ENCODE measurements at places on chromosomes 13 and 19. TPM values are rescaled to one million over a fixed set of nuclear protein-coding genes. Genes with fewer than 3 reads are reported as not detected.

Gene CEACAM18
- not detected for total RNA-seq

Gene KIR2DL4
- total RNA-seq = not detected

Gene LMTK3
- total RNA-seq = 10.6 TPM

Gene ZNF625
- 29.3 TPM for total RNA-seq

Gene MED25
- 14.3 TPM for total RNA-seq

Gene PGLYRP2
- total RNA-seq = not detected

Gene RASGRP4
- total RNA-seq = under 0.01 TPM

Gene CALR3
- not detected for total RNA-seq

Gene ZNF681
- 21.6 TPM for total RNA-seq

Gene ZNF568
- 49.7 TPM for total RNA-seq

Gene SOHLH2
- 4.9 TPM for total RNA-seq

DNA sequence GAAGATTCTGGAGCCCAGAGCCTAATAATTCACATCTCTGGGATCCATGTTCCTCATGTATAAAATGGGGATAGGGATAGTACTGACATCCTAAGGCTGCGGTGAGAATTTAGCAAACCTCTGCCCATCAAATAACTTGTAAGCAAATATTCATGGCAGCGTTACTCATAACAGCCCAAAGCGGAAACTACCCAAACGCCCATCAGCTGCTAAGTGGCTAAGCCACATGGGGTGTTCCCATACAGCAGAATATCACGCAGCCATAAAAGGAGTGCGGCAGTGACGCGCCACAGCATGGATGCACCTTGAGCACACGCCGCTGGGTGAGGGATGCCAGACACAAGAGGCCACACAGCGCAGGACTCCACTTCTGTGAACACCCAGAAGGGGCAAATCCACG lies 19.7 kb downstream of the VRK3 start:
- DNase-seq = no peak

DNA sequence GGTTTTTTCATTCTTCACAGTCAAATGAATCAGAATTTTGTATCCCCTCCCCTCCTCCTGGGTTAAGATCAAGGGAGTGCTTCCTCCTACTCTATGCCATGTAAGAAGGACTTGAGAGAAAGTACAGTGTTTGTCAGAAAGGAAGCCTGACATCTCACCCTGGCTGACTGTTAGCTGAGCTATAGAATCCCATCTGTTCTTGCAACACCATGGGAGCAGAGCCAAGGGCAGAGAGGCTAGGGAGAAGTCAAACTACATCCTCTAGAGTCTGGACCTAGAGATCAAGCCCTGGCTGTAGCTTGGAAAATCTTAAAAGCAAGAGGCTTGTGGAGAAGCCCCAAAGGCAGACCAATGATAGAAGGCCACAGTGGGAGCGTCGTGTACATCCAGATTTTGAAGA lies 145.9 kb downstream of the OLFM4 start:
- DNase-seq = no peak

DNA sequence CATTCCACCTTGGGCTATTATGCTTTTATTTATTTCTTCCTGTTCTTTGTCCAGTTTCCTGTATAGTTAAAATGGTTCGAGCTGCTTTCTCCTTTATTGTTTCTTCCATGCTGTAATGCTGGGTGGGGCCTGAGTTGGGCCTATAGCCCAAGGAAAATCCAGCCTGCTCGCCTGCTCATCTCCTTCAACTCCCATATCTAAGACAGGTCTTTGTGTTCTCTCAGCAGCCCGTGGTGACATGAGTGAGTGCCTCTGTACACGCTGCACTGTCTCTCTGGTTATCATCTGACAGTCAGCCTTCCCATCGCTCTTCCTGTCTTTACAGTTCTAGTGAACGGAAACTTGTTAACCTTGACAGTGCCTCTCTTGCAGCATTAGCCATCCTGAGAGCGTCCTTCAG lies 221.9 kb upstream of the SLC10A2 start:
- DNase-seq = no peak

DNA sequence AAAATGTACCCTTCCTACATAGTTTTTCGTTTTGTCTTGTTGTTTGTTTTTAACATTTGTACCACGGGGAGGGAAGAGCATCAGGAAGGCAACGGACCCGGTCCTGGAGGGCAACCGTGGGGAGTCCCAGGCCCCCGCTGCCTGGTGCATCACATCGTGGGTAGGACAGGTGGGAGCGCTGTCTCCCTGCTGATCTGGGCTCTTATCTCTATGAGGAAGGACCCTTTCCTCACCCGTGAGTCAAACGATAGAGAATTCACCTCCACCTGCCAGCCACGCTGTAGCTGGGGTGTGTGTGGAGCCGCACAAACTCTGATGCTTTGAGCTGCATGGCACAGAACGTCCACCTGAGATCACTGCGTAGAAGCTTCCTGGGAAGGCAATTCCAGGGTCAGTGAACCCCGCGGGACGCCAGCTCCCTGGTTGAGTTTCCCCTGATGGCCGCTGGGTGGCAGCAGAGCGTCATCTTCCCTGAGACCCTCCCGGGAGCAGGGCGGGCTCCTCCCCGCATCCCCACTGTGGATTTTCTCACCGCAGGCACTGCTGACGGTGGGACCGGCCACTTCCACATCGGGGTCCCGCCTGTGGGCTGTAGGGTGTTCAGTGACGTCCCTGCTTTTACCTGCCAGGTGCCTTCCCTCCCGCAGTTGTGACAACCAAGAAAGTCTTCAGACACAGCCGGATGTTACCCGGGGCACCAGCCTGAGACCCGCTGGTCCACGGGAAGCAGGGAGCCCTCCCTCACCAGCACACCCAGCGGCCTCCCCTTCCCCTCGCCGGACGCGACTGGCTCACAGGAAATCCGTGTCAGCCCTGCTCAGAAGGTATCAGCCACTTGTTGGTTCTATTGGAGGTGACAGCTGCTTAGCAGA lies 54.7 kb downstream of the ZNF787 start:
- no peak for DNase-seq

GRCh38 chr19:5563008-5563431 lies 4.7 kb downstream of the TINCR start:
- no peak for DNase-seq

GRCh38 chr19:1238369-1239303 lies 831 bp upstream of the CBARP start:
- DNase-seq = no peak

GRCh38 chr19:7000333-7000732 lies 20.9 kb downstream of the MBD3L2B start:
- DNase-seq = no peak

DNA sequence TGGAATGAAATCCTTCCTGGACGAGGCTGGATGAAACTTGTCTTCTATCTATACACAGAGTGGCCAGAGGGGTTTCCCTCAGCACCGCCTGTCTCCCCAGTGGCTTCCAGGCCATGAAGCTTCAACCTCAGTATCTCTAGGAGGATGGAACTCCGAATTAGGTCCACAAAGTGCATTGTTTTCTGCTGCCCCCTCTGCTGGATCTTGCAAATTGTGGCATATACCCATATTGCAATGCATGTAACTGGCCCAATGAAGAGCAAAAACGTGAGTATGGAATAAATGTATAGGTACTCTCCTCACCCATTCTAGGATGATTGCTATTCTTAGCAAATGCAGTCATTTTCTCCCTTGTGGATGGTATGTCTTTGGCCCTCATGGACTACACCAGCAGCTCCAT lies 14.7 kb upstream of the LILRB4 start:
- no peak for DNase-seq

GRCh38 chr19:10155839-10156238 lies 36.1 kb upstream of the EIF3G start:
- DNase-seq = no peak

- no peak for DNase-seq
Measured at GRCh38 chr13:25571237-25571636, 199.5 kb downstream of the ATP8A2 start.

GRCh38 chr19:14449321-14449720 lies 16.2 kb downstream of the PKN1 start:
- DNase-seq = no peak

GRCh38 chr13:42405665-42406390 lies 133.9 kb downstream of the AKAP11 start:
- no peak for DNase-seq

DNA sequence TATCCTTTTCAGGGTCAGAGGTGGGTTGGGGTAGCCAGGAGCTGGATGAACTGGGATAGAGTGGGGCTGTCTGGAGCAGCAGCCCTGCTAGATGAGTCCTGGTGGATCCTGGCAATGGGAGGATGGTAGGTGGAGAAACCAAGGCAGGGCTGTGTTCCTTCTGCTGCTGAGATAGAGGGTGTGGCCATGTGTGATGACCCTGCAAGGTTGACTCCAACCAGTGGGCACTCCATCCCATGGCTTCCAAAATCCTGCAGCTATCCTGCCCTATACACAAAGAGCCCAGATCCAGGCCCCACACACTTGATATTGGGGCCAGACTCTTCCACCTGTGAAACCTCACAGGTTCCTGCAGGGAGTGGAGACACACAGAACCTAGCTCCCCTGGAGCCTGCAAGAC lies 2.4 kb upstream of the ZNF446 start:
- no peak for DNase-seq

- DNase-seq = no peak
Measured at GRCh38 chr13:46491641-46492040, 61.3 kb upstream of the LRCH1 start.

- DNase-seq = no peak
Measured at GRCh38 chr13:113129480-113129879, 6.9 kb downstream of the F10 start.

- no peak for DNase-seq
Measured at GRCh38 chr19:55433292-55433691, 9.8 kb downstream of the SHISA7 start.

GRCh38 chr13:39123578-39123977 lies 85.3 kb downstream of the NHLRC3 start:
- DNase-seq = no peak

- peak; percentile 72 for DNase-seq
Measured at GRCh38 chr19:47296036-47296435, 13.6 kb upstream of the C5AR1 start.

GRCh38 chr13:45545686-45546409 lies 69.7 kb downstream of the ERICH6B start:
- DNase-seq = no peak

GRCh38 chr19:1217366-1217765 lies 11.8 kb downstream of the STK11 start:
- DNase-seq = no peak

GRCh38 chr13:106488076-106488475 lies 47.4 kb downstream of the EFNB2 start:
- no peak for DNase-seq

DNA sequence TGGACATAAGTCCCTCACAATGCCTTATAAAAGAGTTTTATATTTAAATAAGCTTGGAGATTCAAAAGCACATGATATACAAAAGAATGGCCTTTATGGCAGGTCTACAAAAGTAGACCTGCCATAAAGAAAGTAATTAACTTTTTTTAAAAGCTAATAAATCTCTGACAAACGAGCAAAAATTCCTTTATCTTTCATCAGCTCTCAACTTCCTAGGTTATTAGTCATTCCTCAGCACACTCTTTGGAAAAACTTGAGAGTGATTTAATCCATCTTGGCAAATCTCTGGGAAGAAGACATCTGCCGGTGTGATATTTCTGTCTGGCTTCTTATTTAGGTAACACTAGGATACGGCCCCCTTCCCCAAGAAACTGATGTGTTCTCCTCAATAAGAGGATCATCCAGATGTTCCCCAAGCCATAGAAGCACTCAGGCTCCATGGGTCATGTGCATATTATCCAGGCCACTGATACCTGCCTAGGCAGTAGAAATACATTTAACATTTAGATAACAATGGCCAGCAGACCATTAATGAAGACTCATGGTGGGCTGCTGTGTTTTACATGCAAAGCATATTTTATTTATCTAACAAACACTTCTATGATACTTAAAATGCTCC lies 372.7 kb downstream of the LIG4 start:
- DNase-seq = no peak

- no peak for DNase-seq
Measured at GRCh38 chr13:51644654-51645053, 60.4 kb downstream of the WDFY2 start.

DNA sequence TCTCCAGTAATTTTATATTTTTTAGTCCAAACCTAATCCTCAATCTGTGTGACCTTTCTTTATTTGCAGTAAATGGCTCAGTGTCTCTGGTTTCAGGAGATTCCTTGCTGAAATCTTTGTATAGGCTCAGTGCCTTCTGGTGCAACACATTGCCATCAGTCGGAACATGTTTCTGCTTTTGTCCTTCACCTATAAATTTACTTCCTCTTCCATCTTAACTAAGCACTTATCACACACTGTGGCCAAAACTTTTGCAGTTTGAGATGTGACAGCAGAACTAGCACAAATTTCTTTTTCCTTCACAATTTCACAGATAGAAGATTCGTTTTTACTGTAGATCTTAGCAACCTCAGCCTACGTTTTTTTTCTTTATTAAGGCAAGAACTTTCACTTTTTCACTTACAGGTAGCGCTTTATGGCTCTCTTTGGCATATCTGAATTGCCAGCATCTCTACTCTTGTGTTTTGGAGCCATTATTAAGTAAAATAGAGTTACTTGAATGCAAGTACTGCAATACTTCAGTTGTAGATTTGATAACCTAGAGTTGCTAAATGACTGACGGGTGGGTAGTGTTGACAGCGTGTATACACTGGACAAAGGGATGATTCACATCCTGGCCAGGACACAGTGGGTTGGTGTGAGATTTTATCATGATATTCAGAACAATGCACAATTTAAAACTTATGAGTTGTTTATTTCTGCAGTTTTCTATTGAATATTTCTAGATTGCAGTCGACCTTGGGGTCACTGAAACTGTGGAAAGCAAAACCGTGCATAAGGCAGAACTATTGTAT lies 44.3 kb downstream of the NDFIP2 start:
- no peak for DNase-seq

- DNase-seq = peak; percentile 69
Measured at GRCh38 chr19:677201-677600, 1.0 kb downstream of the FSTL3 start.

GRCh38 chr13:45715351-45715750 lies 13.2 kb downstream of the CBY2 start:
- no peak for DNase-seq

- no peak for DNase-seq
Measured at GRCh38 chr13:93559718-93560117, 333.1 kb downstream of the GPC6 start.

GRCh38 chr19:35317464-35318043 lies 11.4 kb upstream of the CD22 start:
- DNase-seq = no peak

Data from frontal cortex (tissue), 4 donors.